ENCODE measurements at places on chromosomes 5 and 9.

GRCh38 chr5:10077791-10078545 is 171.7 kb downstream of the ATPSCKMT start:
- no peaks in the 10 kb centered on the region for H3K36me3 ChIP-seq
- no peak overlapping the region for H3K27ac ChIP-seq
- no peak overlapping the region for H3K4me3 ChIP-seq
- no peak for DNase-seq

DNA sequence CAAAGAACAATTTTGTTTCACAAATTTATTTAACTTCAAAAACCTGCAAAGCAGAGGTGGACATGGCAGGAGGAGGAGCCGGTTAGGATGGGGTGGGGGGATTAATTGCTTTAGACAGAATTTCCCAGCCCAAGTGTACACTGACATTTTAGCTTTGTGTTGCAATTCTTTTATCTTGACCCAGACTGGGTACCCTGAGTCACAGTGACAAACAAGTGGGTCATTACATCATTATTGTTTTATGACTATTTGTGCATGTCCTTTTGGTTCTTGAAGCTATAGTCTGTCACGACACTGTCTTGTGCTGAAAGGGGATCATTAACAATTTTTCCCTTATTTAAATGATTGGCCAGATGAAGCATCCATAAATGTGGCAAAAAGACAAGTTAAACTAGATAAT is 84.5 kb upstream of the VCAN start:
- no peaks in the 10 kb centered on the region for H3K27me3 ChIP-seq
- H3K27ac ChIP-seq = no peak overlapping the region
- H3K4me3 ChIP-seq = no peak overlapping the region
- H3K36me3 ChIP-seq = no peaks in the 10 kb centered on the region

DNA sequence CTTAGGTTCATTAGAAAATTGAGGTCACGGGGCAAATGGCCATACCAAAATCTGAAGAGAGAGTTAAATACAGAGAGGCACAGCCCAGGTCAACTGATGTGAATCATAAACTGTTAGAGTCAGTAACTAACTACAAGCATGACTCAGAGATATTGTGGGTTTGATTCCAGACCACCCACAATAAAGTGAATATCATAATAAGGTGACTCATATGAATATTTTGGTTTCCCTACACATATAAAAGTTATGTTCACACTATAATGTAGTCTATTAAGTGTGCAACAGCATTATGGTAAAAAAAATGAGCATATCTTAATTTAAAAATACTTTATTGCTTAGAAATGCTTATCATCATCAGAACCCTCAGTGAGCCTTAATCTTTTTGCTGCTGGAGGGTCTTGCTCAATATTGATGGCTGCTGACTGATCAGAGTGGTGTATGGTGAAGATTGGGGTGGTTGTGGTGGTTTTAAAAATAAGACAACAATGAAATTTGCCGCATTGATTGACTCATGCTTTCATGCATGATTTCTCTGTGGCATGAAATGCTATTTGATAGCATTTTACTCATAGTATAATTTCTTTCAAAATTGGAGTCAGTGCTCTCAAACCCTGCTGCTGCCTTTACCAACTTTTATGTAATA is 53.1 kb upstream of the EDIL3 start:
- no peak for DNase-seq
- H3K4me1 ChIP-seq = no peaks in the 10 kb centered on the region
- no peak overlapping the region for H3K27ac ChIP-seq

GRCh38 chr5:110270-110888 is 18.4 kb downstream of the PLEKHG4B start:
- H3K27ac ChIP-seq = no peak overlapping the region
- H3K4me3 ChIP-seq = no peak overlapping the region
- DNase-seq = no peak
- no peaks in the 10 kb centered on the region for H3K4me1 ChIP-seq
- H3K36me3 ChIP-seq = no peaks in the 10 kb centered on the region
- H3K27me3 ChIP-seq = no peaks in the 10 kb centered on the region

DNA sequence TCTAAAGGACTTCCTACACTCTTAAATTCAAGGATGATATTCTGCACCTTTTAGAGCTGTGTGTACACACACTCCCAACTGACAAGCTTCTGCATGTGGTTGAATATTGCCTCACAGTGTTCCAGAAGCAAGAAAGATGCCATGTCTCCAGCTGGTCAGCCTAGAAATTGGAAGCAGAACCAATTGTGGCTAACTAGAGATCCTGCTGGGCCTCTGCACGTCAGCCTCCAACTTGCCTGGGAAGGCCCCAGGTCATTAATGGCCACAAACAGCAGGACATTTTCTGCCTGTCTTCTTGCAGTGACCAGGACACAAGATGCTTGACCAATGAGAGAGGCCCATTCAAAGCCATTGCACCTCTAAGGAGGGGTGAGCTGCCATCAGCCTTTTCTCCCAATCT is 571.9 kb upstream of the BRINP1 start:
- DNase-seq = no peak
- H3K4me3 ChIP-seq = no peak overlapping the region
- H3K36me3 ChIP-seq = no peaks in the 10 kb centered on the region

- H3K27me3 ChIP-seq = no peaks in the 10 kb centered on the region
- H3K36me3 ChIP-seq = no peaks in the 10 kb centered on the region
- DNase-seq = no peak
- H3K4me3 ChIP-seq = no peak overlapping the region
- no peak overlapping the region for H3K27ac ChIP-seq
Observed at GRCh38 chr9:124248960-124249359, 8.8 kb upstream of the NEK6 start.

- DNase-seq = peak; percentile 34
- H3K27me3 ChIP-seq = no peaks in the 10 kb centered on the region
- H3K36me3 ChIP-seq = no peaks in the 10 kb centered on the region
- H3K4me3 ChIP-seq = peak overlapping the region; percentile 16
- no peak overlapping the region for H3K27ac ChIP-seq
Observed at GRCh38 chr5:128536254-128537220, 1.5 kb downstream of the FBN2 start.

DNA sequence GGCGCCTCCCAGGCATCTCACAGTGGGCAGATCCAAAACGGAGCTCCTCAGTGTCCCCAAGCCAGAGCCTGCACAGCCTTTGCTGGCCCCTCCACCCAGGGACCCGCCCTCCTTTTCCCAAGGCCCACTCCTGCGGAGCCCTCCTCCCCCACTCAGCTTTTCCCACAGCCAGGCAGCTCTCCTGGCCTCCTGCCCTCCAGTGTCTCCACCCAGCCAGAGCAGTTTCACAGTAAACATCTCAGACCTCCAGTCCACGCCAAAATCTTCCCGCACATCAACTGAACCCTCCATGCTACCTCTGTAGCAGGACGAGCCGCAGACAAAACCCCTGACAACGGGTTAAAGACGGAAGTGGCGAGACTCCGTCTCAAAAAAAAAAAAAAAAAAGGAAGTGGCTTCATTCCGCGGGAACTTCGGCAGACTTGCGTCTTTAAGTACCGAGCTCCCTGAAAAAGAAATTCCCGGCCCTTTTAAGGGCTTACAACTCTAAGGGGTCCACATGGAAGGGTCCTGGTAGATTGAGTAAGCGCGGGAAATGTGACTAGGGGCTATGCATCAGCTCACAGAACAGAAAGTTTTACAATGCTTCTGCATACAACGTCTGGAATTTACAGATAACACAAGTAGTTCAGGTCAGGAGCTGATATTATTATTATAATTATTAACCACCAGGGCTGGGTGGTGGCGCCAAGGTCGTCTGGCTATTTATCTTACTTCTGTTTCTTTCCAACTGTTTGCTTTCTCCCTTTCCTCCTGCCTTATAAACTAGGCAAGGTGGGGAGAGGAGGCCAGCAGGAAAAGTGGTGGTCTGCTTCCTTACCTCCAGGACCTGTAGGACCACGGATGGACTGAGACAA is 11.4 kb upstream of the GRIN1 start:
- no peaks in the 10 kb centered on the region for H3K27me3 ChIP-seq
- H3K4me1 ChIP-seq = peaks cover 15% of the 10 kb centered on the region

Data from adrenal gland (tissue), 19 donors.